A549 (cell line): ENCODE measurements at places on chromosomes 12 and 14.

DNA sequence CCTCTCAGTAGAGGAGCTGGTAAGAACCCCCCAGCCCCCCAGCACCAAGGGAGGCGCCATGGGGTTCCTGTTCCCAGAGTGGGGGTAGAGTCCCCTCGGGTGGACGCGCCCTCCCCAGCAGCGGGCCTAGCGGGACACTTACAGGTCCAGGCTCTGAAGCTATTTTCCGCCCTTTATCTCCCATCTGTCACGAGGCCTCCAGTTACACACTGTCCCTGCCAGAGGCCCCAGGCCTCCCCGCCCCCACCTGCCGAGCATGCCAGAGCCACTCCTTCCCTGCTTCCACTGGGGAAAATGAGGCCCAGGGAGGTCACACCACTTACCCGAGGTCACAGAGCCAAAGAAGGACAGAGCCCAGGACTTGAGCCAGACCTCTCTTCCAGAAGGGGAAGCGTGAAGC, 3.1 kb downstream of the C14orf180 start:
- no peak for DNase-seq

- peak; percentile 28 for DNase-seq
These were observed 86.0 kb downstream of the AACS start for GRCh38 chr12:125151284-125151683.

DNA sequence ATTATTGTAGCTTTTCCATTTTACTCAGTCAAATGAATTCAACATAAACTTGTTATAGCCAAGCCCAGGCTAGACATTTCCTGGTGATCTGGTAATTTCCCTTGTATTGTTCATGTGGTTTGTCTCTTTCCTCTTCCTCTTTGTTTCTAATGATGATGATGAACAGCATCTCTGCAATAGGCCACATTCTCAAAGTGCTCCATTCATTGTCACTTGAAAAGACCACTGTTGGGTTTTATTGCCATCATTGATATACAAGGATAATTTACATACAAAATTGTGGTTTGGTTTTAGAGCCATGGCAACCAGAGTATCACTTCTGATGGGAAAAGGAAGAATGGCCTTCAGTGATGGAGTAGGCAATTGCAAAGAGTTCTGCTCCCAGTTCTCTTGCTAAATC, 379.3 kb downstream of the RGS6 start:
- DNase-seq = no peak

DNA sequence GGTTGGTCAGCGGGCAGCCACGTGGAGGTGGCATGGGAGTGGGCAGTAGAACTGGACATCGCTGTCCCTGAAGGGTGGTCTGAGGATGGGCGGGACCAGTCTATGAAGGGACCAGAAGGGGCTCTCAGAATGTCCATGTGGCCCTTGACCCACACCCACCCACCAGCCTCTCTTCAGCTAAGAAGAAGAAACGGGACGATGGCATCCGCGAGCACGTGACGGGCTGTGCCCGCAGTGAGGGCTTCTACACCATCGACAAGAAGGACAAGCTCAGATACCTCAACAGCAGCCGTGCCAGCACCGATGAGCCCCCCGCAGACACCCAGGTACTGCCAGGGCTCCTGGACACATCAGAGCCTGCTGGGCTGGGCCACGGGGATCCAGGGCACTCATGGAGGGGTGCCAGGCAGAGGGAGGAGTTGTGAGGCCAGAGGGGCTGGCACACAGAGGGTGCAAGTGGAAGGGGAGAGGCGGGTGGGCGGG, 21.3 kb downstream of the SETD1B start:
- DNase-seq = no peak

GRCh38 chr12:11727133-11727664, 77.7 kb downstream of the ETV6 start:
- no peak for DNase-seq

DNA sequence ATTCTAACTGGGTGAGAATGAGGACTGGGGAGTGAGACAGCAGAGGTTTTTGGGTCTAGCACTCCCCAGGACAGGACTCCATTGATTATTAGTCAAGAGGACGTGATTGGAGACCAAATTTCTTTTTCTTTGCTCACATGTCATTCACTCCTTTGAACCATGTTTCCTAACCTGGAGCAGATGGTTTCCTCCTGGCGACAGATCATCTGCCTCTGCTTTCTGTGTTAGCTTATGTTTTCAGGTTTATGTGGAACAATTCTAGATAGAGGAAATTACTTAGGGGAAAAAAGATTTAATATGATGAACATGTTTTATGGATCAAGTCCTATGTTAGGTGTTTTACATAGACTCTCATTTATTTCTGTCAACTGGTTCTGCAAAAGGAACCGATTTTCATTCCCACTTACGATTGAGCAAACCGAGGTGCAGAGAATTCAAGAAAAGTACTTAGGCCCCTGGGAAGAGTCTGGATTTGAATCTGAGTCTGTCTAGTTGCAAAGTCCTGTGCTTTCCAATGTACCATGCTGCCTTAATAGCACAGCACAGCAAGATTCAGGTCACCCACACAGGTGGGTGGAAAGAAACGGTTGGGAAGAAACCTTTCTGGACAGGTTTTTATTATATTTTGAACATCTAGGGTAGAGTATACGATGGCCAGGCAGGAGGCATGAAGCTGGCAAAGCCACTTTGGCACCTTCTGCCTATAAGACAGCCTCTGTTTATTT, 30.8 kb downstream of the SMOC1 start:
- DNase-seq = no peak

DNA sequence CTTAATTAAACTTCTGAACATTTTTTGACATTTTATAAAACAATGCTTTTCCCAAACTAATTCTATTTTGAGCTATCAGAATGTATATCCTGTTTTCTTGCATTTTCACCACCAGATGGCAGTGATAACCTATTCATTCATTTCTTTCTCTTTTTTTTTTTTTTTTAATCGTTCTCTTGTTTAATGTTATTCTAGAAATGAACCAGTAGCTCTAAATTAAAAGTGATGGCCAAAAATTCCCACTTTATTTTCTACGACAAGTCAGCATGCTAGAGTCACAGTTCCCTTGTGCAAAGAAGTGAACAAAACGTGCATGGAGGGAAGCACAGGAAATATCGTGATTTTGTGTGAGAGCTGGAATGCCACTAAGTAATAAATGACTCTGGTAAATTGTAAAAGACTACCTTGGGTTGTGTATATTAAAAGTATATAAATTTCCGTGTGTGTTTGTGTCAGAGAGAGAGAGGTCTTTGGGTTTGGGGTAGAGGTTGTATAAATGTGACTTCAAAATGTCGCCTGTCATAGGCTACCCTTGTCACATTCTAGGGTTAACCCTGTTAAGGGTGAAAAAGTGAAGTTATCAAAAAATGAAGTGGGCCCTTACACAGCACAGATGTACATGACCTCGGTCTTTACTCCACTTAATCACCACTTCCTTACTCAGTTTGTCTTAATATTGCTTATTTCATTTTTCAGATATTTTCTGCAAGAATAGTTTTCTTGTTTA, 40.4 kb upstream of the LDHB start:
- DNase-seq = peak; percentile 42

DNA sequence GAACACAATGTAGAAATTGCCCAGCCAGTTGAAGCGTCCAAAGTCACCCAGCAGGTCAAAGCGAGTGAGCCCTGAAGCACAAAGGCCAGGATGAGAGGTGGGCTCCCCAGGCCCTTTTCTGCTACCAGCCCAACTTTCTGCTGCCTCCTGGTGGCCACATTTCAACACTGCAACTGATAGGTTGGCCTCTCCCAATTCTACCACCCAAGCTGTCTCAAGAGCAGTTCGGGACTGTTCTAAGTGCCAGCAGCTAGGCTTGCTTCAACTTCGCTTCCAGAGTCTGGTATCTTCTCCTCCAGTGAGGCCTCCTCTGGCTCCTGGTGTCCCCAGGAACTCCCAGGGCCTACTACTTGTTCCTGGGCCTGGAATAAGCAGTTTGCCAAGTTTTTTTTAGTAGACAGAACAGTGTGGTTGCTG, 3.4 kb upstream of the DHH start:
- peak; percentile 74 for DNase-seq

DNA sequence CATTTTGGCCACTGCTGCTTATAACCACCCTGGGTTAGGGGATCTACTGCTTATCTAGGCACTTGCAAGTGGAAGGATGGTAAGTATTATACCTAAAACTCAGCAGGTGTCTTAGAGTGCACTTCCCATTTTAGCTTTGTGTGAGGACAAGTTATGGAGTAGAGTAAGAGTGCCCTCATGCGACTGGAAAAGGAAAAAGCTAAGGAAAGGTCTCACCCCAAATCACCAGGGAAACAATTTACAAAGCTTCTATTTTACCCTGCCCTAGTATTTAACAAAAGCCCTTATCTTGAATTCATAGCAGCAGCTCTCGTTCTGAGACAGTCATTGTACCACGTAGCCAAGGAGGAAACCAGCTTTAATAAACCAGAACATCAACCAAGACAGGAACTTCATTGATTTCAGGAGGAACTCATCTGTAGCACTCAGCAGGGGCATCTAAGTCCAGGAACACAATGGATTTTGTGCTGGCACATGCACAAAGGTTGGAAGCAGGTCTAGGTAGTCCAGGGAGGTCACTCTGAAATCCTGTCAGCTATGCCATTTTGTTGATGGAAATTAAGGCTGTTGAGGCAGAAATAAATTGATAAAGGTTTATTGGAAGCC, 2.9 kb downstream of the RDH12 start:
- peak; percentile 73 for DNase-seq

GRCh38 chr14:53790731-53791500, 165.7 kb downstream of the BMP4 start:
- DNase-seq = no peak

DNA sequence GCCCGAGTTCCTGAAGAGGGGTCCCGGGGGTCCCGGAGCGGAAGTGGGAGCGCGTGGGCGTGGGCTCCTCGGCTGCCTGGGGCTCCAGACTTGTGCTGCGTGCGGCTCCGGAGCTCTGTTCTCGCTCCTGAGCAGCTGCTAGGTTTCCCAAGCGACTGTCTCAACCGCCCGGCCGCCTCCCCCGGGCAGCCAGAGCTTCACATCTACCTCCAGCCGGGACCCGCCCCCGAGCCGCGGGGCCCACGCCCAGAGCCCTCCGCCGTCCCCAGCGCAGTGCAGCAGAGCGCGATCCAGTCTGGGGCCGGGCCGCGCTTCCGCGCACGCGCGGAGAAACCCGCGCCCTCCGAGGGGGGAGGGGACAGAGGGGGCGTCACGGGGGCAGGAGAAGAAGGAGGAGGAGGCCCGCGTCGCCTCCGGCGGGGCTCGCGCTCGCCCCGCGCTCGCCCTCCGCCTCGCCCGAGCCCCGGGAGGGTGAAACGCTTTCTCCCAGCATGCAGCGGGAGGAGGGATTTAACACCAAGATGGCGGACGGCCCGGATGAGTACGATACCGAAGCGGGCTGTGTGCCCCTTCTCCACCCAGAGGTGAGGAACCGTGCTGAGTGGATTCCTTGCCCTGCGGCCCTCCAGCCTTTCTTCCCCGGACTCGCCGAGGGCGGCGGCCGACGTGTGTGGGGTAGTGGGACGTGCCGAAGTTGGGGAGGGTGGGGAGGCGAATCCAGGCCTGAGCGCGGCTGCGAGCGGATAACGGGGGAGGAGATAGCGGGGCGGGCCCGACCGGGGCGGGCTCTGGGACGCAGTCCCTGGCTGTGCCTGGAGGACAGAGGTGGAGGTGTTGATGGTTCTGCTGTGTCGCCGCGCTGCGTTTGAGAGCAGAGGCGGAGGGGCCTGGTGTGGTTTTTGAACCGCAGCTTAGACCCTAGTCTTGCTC, at the start of gene ZDHHC17:
ZDHHC17 (plus strand) TSS at position 370 of the 930 bp plus-strand sequence; CDS start at position 492, 122 bp downstream.
- peak; percentile 75 for DNase-seq

DNA sequence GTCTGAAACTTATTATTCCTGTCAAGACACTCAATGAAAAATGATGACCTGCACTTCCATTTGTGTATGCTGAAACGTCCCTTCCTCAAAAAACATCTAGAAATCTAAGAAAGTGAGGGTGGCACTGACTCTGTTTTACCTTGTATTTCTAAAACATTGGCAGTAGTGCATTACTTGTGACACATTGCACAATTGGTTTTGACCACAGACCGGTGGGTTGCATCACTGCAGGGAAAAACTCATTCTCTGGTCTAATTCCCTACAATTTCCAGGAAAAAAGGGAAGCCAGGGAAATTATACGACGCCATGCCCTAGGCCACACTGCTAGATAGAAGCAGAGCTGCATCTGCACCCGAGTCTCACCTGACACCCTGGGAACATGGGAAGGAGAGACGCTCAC, 156.7 kb downstream of the NTF3 start:
- no peak for DNase-seq

DNA sequence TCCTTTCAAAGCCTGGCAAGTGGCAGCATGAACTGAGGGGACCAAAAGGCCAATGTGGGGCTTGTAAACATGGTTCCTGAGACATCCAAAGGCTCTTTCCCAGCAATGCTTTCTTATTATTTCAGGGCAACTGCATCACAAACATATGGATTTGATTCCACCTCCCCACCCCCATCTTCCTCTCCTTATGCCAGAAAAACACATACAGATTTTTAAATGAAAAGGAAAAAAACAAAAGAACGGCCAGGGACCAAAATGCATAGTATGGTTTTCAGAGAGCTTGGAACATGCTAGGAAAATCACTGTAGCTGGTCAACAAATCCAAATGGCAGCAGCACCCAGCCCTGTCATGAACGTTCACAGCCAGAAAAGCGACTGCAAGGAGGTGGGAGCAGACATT, 167.6 kb downstream of the ANO2 start:
- no peak for DNase-seq

- no peak for DNase-seq
These were observed 32.4 kb upstream of the HDAC7 start for GRCh38 chr12:47852096-47852571.

DNA sequence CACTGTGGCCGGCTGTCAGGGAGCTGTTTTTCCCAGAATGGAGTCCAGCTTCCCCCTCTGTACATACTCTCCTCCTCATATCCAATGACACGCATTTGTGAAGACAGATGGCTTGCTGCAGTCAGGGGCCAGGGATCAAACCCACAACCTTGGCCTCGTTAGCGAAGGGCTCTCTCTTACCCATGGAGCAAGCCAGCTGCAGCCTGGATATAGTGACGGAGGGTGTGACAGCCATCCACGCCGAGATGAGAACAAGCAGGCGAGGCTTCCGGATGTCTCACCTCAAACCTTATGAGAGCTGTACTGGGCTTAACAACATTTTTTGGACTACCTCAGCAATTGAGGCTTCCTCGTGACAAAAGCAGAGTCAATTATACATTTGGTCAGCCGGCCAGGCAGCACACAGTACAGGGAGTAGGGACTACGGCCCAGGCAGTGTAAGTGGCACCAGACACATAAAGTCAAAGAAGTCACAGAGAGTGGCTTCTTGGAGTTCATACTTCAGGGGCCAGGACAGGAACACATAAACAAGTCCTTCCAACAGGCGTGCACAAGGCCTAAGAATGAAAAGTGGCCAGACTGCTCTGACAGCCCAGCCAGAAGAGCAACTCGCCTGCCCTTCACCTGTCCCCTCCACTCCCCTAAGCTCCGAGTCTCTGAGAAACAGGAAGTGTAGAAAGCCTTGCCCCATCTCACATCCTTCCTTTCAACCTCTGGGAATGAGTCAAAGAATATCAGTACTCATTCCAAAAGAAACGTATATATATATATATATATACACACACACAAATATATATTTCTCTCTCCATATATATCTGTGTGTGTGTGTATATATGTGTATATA, 115.1 kb downstream of the TTC7B start:
- DNase-seq = no peak

GRCh38 chr14:76954394-76955190, 73.9 kb downstream of the IRF2BPL start:
- DNase-seq = no peak

- DNase-seq = no peak
These were observed 8.5 kb upstream of the FKBP11 start for GRCh38 chr12:48933664-48934311.
